Glutamatergic neuron (in vitro differentiated cells): ENCODE measurements at places on chromosomes 16 and 17. TPM values are rescaled to one million over a fixed set of nuclear protein-coding genes. Genes with fewer than 3 reads are reported as not detected.

DNA sequence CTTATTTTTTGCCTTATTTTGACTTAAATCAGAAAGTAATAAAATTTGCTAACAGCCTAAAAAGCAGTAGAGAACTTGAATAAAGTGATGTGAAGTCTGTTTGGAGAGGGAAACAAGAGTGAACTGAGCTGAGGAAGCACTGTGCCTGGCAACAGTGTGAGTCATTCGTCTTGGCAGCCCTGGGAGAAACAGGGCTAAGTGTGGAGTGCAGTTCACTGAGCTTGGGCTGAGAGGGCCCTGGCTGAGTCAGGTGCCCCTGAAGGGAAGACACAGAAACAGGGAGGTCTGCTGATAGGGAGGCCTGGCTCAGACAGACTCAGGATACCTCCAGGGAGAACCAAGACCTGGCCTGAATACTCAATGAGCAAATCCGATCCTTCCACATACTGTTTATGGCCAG is 132.1 kb downstream of the HS3ST4 start:
- DNase-seq: no peak

GRCh38 chr17:40319651-40320540 is 10.9 kb downstream of the RARA start:
- DNase-seq: peak; percentile 13

DNA sequence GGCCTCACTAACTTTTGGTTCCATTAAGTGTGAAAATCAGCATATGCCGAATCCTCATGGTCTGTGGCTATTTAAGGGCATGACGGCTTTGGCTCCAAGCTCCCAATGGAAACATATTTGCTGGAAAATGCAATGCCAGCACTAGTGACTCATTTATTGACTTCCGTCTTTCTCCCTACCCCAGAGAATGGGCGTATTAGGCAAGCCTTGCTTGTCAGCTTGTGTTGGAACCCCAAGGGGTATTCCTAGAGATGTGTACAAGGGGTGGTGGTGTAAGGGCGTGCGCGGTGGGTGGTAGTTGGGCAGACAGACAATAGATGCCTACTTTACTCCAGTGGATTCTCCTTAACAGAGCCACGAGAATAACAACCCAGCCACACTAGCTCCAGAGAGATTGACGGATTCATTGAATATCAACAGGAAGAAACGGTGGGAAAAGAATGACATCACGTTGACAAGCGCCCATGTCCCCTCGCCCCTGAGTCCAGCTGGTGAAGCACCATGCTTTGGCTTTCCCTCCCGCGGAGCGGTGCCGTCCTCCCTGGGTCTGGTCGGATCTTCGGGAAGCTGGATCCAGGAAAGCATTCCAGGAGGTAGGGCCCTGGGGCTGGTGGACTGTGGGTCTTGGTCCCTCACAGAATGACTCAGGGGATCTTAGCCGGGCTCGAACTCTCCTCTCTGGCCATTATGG is 10.3 kb downstream of the CD300LB start:
- DNase-seq: no peak

DNA sequence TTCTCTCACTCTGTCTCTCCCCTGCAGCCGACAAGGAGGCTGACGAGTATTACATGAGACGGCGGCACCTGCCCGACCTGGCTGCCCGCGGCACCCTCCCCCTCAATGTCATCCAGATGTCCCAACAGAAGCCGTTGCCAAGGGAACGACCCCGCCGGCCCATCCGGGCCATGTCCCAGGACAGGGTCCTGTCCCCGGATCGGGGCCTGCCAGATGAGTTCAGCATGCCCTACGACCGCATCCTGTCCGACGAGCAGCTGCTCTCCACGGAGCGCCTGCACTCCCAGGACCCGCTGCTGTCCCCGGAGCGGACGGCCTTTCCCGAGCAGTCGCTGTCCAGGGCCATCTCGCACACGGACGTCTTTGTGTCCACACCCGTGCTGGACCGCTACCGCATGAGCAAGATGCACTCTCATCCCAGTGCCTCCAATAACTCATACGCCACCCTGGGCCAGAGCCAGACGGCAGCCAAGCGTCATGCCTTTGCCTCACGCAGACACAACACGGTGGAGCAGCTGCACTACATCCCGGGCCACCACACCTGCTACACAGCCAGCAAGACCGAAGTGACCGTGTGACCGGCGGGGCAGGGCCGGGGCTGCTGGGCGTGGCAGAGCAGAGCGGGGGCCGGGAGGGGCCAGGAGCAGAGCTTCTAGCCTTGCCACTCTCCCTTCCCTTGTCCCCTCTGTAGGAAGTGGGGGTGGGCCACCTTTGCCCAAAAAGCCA is 40.4 kb upstream of the DNAH9 start:
- no peak for DNase-seq

CHD9NB gene
- 1.8 TPM for total RNA-seq

GRCh38 chr17:80967404-80967872 is 24.2 kb upstream of the CHMP6 start:
- DNase-seq: no peak

GRCh38 chr17:14775731-14776492 is 475.0 kb downstream of the HS3ST3B1 start:
- no peak for DNase-seq

GRCh38 chr16:16120044-16120381 is 103.3 kb downstream of the ABCC6 start:
- no peak for DNase-seq

DNA sequence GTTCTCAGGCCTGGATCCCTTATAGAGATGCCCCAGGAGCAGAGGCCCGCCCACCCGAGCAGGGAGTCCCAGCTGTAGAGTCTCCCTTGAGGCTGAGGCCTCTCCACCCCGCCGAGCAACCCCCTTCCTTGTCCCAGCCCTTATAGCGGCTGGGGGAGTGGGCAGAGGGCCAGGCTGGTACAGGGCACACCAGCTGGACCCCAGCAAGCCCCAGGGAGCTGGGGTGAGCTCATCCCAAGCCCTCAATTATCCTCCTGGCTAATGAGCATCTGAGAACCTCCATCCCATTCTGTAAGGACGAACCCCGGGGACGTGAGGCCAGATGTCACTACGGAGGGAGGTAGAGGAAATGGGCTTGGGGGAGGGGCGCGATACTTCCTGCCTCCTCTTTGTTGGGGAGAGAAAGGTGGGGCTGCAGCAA is 3.2 kb upstream of the SNN start:
- peak; percentile 94 for DNase-seq

- DNase-seq: no peak
Measured at GRCh38 chr16:31186176-31186575, 6.2 kb downstream of the FUS start.

- DNase-seq: no peak
Measured at GRCh38 chr17:8664456-8665126, 34.1 kb upstream of the MYH10 start.

HOXB2 gene
- total RNA-seq: 12.7 TPM

KRTAP9-4 gene
- total RNA-seq: not detected

DNA sequence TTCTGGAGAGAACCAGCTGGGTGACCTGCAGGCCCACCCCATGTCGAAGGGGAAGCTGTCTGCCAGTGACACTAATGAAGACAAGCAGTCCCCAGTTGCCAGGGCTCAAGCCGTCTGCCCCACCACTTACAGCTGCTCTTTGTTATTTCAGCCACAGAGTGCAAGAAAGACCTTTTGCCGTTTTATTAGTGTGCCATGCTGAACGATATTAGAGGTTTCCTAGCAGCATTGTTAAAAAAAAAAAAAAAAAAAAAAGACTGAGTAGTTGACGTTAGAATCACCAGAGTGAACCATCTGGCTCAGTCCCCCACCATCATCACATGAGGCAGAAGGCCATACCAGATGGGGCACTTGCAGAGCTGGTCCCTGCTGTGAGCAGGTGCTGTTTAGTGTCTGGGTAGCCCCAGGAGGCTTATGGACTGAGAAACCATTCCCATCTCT is 26.5 kb upstream of the SLC39A11 start:
- peak; percentile 91 for DNase-seq

MARVELD3 gene
- 0.25 TPM for total RNA-seq

- no peak for DNase-seq
Measured at GRCh38 chr16:11635679-11636171, 32.5 kb upstream of the SNN start.

DNA sequence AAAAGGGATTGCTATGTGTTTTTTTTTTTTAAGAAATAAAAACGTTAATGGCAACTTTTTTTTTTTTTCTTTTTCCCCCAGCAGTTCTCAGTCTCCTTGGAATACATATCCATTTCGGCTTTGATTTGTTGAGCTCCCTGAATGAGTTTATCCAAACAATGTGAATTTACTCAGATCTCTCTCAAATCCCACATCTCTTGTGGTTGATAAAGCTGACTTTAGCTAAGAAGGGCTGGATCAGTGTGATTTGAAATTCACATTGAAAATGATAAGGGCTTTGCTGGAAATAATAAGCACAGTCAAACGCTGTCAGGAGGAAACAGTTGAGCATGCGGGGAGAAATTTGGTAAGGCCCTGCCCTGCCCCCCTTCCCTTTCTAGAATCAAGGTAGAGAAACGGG is 74.1 kb upstream of the IRX3 start:
- no peak for DNase-seq

XAF1 gene
- not detected for total RNA-seq

INTS2 gene
- 16.9 TPM for total RNA-seq

ABCC6 gene
- total RNA-seq: 2.7 TPM

DNA sequence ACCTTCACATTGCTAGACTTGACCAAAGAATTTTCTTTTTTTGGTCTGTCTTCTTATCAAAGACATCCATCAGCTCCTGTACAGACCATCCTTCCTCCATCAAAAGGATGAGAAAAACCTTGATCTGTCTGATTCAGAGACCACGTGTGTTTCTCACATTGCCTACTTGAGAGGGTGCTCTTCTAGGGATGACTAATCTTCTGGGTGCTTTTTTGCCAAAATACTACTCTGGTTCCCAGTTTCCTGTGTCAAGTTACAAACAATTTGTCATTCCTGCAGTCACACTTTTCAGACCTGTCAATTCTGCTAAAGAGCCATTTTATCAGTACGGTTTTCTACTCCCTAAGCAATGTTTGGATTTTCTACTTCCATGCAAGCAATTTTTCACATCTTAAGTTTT is 492.2 kb downstream of the CDH11 start:
- DNase-seq: no peak

KRTAP4-1 gene
- not detected for total RNA-seq

DNA sequence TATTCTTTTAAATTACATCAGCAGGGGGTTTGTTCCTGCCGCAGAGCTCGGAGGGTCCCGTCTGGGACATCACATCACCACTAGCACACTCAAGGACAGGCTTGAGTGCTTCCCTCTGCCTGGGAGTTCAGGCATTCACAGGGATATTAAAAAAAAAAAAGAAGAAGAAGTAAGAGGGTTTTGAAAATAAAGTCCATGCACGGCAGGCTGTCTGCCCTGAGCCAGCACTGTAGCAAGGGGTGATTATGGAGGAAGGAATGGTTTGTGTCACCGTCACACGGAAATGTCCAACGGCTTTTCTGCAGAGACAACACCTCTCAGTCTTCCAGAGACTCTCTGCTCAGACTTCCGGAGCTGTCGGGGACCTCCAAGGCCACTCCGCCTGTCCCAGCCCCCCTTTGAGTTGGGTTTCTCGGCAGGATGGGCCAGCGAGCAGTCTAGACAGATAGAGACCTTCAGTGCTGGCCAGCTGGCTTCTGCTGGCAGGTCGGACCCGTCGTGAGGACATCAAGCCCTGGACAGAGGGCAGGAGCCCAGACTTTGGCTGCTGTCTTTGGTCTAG is 33.6 kb downstream of the MEOX1 start:
- no peak for DNase-seq

TBX6 gene
- total RNA-seq: 0.86 TPM

GRCh38 chr17:2724784-2725164 is 13.2 kb upstream of the CLUH start:
- DNase-seq: peak; percentile 67

- DNase-seq: no peak
Measured at GRCh38 chr17:43787728-43788127, 7.5 kb downstream of the CFAP97D1 start.

MT1F gene
- 3.4 TPM for total RNA-seq

- no peak for DNase-seq
Measured at GRCh38 chr17:5472511-5472910, 3.7 kb upstream of the DHX33 start.

DNA sequence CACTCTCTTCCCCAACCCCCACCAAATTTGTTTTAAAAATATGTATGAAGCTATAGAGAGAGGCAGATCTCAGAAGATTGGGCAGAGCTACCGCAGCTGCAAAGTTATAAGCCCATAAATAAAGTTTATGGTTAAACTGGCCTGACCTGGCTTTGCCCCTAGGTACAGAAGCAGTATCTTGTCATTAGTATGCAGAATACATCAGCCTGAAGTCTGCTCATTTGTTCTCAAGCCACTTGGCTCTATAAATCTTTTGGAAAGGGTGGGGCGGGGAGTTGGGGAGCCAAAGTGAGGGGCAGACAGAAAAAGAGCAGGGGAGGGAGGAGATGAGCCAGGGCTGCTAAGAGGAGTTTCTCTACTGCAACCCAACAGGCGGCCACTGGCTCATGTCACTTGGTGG is 113.2 kb downstream of the SOX9 start:
- no peak for DNase-seq

DNA sequence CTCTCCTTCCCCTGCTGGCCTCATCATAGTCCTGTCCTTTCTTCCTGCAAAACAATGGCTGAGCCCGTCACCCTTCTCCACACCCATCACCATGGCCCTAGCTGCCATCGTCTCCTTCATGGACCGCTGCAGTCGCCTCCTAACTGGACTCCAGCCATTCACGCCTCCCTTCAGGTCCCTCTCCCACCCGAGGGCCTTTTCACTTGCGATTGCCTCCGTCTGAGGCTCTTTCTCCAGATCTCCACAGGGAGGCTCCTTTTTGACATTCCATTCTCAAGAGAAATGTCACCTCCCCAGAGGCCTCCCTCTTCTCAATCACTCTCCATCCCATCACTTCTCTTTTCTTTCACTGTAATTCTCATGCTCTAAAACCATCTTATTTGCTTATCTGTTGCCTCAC is 23.5 kb downstream of the GSG1L start:
- no peak for DNase-seq

ARSG gene
- total RNA-seq: 1.9 TPM

- DNase-seq: no peak
Measured at GRCh38 chr17:65191811-65192740, 54.9 kb downstream of the RGS9 start.

CD300LB gene
- not detected for total RNA-seq

GRCh38 chr17:61179380-61179806 is 220.2 kb upstream of the TBX2 start:
- DNase-seq: no peak

GRCh38 chr17:39775031-39775430 is 37.3 kb downstream of the GRB7 start:
- DNase-seq: no peak

DNA sequence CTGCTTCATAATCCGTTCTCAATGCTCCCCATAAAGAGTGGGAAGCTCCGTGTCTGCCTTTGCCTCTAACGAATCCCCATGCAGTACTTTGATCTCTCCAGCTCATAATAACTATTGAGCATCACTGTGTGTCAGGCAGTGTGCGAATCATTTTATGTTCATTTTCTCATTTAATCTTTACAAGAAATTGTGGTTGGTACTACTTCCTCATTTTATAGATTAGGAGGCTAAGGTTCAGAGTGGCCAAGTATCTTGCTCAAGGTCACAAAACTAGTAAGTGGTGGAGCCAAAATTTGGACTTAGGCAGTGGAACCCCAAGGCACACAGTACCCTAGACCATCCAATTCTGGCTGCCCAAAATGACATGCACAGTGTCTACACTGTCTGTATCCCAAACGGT is 44.8 kb downstream of the ABCC12 start:
- no peak for DNase-seq

- no peak for DNase-seq
Measured at GRCh38 chr17:29401258-29401657, 11.1 kb downstream of the TAOK1 start.
